T follicular helper cell (primary cell): ENCODE measurements at places on chromosomes 5 and 9.

GRCh38 chr5:90193185-90193822 is 216.3 kb downstream of the CETN3 start:
- no peak for DNase-seq

GRCh38 chr5:52802272-52802973 is 14.7 kb downstream of the ITGA1 start:
- no peak for DNase-seq

DNA sequence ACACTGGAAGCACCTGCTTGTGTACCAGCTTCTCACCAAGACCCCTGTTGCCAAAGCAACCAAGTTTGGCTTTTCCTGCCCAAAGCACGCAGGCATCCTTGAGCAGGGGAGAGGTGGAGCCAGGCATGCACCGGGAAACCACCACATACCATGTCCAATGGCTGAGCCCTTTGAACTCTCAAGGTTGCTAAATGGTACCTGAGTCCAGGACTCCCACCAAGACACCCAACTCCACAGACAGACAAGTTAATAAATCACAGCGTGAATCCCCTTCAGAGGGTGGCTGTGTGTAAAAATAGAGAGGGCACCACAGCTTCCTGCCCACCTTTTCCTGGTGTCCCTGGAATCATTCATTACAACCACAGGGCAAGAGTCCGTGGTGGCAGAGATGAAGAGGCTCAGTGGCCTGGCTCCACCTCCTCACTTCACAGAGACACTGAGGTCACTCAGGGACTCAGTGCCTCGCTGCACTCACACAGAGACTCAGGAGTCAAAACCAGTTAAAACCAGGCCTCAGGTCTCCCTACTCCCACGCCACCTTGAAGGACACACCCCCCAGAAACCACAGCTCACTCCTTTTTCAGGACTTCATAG is 143.7 kb downstream of the C5orf15 start:
- no peak for DNase-seq

- no peak for DNase-seq
Measured at GRCh38 chr5:23461576-23461975, 45.8 kb upstream of the PRDM9 start.

- DNase-seq = no peak
Measured at GRCh38 chr5:75054134-75054930, 2.0 kb upstream of the GCNT4 start.

DNA sequence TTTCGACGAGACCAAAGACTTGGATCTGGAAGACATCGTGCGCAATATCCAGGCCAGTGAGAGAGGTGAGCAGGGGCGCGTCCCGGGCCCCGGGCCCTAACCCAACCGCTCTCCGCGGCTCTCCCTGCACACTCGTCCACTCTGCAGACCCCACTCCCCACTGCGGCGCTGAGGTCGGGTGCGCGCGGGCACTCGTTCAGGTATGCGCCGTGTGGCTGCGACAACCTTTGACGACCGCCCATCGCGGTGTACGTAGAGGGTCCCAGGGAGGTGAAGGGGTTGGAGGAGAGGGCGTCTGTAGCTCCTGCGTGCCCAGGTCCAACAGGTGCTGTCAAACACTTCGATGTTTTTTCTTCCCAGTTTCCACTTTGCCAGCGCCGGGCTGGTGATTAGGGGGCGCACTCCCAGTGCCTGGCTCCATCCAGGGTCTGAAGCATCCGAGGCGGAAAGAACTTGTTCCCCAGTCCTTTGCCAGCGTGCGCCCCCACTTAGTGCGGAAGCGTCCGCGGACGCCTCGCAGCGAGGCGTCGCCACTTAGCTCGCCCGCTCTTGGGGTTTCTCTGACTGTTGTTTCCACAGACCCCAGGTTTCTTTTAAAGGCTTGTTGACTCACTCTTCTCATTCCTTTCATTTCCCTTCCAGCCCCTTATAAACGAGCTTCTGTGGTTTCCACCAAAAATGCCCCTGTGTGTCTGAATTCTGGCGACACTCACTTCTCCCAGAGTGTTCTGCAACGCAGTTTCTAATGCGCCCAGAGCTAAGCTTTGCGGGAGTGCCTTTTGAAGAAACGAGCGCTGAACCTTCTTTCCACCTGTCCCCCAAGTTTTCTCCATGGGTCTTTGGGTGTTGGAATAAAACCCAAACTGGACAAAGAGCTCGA is 1.6 kb downstream of the NPR3 start:
- no peak for DNase-seq

- no peak for DNase-seq
Measured at GRCh38 chr9:123828449-123828848, 101.5 kb downstream of the DENND1A start.
